EL (cell line): ENCODE measurements at places on chromosomes 1 and 21.

- DNase-seq: no peak
Observed at GRCh38 chr21:44765231-44766013, 36.2 kb downstream of the UBE2G2 start.

GRCh38 chr1:216456682-216457081 lies 33.4 kb upstream of the USH2A start:
- peak; percentile 87 for DNase-seq

GRCh38 chr1:33905241-33905640 lies 41.4 kb downstream of the HMGB4 start:
- no peak for DNase-seq

DNA sequence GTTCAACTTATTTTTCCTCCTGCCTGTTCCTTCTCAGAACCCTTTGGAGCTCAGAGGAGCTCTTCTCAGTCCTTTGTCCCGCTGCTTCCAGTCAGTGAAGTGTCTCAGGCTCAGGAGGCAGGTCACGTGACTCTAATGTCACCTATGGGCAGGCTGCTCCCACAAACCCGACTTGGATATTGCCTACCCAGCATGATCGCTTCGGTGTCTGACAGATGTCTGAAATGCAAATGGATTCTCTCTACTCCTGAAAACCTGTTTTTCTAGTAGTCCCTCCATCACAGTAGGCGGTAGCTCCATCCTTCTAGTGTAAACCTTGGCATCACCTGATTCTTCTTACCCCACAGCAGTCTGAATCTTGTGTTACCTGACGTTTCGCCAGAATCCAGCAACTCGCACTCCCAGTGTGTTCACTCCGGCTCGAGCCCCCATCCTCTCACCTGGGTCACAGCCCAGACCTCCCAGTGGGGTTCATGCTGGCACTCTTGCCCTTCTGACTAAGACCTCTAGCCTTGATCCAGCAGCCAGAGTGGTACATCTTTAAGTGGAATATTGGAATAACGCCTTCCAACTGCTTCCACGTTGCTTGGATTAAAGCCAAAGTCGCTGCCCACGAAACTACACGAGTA lies 5.4 kb downstream of the PADI6 start:
- DNase-seq: no peak

- DNase-seq: no peak
Observed at GRCh38 chr1:22582661-22583635, 19.7 kb downstream of the EPHA8 start.

- DNase-seq: peak; percentile 88
Observed at GRCh38 chr1:6491480-6491962, at the start of gene PLEKHG5. Gene PLEKHG5, minus strand, starts transcription at chr1:6491667. Its CDS starts 14,096 bp downstream, at chr1:6477571.

- DNase-seq: peak; percentile 13
Observed at GRCh38 chr1:195376190-195376589, 1232.0 kb downstream of the KCNT2 start.

DNA sequence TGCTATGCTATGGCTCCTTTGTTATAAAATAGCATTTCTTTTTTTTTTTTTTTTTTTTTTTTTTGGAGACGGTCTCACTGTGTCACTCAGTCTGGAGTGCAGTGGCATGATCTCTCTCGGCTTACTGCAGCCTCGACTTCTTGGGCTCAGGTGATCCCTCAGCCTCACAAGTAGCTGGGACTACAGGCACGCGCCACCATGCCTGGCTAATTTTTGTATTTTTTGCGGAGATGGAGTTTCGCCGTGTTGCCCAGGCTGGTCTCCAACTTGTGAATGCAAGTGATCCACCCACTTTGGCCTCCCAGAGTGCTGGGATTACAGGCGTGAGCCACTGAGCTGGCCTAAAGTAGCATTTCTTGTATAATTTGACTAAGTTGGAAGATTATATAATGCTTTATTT lies 10.8 kb downstream of the CAMTA1 start:
- DNase-seq: no peak

DNA sequence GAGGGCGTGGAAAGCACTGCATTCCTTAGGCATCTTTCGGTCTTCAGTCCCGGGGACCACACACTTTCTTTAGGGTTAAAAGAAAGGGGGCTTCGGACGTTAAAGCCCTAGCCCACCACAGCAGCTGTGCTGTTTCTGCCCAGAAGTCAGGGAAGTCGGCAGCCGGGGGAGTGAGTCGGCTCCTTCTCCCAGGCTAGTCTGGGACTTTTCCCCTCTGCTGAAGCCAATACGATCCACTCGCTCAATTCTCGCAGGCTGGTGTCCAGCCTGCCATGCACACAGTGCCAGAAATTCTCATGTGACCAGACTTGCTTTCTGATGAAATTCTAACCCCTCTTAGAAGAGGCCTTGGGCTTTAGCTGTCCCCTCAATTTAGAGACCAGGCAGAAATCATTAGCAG lies 67.7 kb downstream of the BCAR3 start:
- DNase-seq: no peak

DNA sequence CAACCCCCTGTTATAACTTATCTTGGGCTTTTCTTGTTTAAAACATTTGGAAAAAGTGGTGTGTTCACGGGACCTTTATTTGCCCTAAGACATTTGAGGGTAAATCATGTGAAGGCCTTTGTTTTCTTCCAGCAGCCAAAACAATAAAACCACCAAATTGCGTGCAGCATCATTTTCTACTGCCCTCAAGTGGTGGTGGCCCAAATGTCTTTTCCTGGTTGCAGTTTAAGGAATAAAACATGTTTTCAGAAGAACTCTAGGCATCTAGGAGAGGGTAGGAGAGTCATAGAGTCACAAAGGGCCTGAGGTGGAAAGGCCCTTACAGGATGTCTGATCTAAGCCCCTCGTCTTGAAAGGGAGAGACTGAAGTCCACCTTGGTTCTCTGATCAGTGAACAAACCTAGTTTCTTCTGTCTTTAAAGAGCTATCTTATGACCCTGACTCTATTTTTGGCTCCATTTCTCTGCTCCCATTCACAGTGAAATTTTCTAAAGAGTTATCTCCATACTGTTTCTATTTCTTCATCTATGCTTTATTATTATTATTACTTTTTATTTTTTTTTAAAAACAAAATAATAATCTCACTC lies 16.0 kb upstream of the EPS15 start:
- peak; percentile 67 for DNase-seq

DNA sequence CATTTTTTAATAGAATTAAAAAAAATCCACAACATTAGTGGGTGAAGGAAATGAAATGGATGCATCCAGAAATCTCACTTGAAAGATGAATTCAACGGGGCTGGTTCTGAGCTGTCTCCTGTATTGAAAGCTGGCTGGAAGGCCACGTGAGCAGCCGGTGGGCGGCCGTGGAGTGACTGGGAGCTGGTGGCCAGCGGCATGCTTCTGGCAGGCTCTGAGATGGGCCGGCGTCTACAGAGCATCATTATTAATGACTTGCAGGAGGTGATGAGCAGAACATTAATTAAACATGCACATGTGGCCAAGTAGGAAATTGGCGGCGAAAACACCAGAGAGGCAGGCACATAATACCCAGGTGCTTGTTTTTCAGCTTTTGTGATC lies 115.6 kb upstream of the LMO4 start:
- DNase-seq: no peak

DNA sequence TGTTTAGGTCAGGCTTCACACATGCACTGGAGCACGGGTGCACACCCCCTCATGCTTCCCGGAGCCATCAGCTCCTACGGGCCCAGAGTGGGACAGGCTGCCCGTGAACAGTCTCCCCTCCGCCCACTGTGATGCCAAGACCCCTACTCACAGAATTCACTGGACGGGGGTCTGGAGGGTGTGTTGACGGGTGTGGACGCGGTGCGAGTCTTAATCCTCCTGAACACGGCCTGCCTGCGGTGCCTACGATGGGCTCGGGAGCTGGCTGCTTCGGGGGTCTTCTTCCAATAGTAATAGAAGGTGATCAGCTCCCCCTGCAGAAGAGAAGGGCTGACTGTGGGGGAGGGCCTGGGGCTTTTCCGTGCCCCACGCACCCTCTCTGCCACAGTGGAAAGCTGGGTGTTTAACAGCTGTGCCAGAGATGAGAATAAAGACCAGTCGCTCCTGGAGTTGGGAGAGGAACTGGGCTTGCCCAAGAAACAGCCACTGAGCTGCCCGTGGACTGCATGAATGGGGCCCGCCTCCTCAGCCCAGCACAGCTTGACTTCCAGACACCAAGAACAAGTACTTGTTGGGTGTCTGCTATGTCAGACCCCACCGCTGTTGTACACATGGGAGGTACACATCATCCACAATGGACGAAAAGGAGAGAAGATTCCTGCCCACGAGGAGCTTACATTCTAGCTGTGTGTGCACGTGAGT lies 47.9 kb downstream of the SLC45A1 start:
- no peak for DNase-seq

GRCh38 chr1:20194224-20194623 lies 7.9 kb upstream of the PLA2G2C start:
- no peak for DNase-seq
